ENCODE measurements at places on chromosomes 3 and 15.

- DNase-seq: no peak
Measured at GRCh38 chr15:63350178-63350621, 31.4 kb downstream of the CA12 start.

DNA sequence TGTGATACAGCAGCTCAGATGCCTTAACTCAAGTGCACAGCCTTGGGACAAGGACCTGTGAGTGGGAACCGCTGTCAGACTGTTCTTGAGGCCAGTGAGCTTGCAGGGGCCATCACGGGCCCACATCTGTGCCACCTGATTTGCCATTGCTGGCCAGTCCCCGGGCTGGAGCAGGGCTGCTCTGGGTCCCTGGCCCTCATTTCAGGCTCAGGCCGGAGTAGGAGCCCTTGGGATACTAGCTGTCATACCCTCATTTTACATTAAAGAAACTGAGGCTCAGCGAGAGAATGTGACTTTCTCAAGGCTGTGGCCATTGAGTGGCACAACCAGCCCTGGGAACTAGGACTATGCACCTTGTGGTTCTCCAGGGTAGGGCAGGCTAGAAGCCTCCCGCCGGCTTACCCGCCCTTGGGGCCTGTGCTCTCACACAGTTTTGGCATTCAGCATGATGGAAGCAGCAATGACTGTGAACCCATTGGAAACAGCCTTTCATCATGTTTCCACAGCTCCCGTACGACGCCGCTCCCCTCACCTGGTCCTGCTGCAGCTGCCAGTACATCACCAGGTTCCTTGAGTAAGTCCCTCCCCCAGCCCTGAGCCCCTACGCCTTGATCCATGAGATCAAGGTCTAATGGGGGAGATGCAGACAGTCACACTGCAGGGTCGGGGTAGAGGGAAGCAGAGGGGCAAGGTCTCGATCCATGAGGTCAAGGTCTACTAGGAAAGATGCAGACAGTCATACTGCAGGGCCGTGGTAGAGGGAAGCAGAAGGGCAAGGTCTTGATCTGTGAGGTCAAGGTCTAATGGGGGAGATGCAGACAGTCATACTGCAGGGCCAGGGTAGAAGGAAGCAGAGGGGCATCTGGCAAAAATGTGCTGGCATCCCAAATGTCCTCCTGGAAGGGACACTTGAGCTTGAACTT, 42.2 kb downstream of the GOLGA6L10 start:
- DNase-seq: no peak

- no peak for DNase-seq
Measured at GRCh38 chr3:34862456-34862855, 776.9 kb upstream of the ARPP21 start.

DNA sequence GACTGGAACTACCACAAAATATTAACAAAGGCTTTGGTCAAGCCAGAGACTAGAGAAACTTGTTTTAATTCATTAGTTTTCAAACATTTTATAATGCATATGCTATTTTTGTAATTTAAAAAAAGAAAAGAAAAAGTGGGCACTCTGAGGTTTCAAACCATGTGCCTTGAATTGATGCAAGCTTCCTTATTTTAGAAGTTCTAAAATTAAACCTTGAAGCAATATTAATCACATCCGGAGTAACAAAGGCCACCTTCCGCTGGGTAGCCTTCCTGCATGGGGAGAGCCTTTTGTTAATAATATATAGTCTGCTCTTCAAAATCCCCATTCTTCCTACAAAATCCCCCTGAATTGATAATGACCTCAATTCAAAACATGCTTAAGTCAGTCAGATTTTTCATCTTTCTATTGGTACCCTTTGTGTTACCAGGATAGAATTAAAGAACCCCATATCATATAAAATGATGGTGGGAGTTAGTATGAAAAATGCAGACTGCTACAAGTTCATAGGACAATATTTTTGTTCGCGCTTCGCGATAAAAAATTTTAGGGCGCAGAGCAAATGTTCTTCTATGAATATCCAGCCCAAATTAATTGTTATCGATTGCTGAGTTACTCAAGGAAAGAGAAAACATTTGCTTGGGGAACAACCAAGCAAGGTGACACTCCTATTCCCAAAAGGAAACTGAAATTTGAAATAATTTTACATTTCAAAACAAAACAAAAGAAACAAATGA, 30.6 kb downstream of the LDHAL6B start:
- no peak for DNase-seq

GRCh38 chr3:142213298-142213697, 12.1 kb downstream of the GK5 start:
- DNase-seq: no peak

DNA sequence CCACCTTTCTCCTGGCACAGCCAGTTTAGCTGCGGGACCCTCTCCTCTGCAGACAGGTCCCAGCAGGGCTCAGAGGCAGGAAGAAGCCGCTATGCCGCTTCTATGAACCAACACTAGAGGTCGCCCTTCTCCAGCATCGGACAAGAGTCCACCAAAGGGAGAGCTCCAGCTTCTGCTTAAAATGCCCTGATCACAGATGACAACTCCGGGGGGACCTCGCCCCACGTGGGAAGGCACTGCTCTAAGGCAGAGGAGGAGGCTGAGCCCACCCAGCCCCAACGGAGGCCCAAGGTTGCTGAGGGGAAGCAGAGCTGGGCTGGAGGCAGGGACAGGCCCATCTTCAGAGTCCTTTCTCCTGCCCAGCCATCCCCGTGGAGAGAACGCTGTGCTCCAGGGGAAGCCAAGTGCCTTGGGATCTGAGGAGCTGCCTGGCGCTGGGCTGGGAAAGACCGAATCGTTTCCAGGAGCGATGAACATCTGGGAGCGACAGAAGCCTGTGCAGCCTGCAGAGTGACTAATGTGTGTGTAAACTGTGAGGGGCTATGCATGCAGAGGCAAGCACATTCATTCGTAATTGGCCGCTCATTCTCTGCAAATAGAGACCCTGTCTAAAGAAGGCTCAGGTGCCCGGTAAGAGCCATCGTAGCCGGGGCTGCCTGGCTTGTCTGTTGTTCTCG, 43.5 kb upstream of the BDH1 start:
- DNase-seq: peak; percentile 85

DNA sequence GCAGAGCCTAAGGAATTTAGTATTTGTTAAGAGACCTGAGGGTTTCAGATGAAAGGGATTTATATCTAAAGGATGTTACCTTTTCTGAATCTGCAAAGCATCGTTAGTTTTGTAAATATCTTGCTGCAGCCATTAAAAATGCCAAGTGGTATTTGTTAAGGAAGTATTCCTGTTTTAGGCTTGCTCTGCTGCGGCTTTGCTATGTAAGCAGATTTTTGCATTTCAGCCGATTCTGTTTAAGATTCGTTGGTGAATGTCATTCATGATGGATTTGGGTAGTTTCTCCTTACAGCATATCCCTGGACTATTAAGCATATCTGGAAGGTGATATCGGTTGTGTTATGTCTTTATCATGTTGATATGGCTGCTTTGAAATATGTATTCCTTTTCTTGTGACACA, 1.0 kb downstream of the USP8 start:
- no peak for DNase-seq

GRCh38 chr3:17740721-17741141, 1.7 kb downstream of the TBC1D5 start:
- DNase-seq: peak; percentile 25

GRCh38 chr3:33401781-33402180, 38.4 kb downstream of the UBP1 start:
- DNase-seq: no peak

- DNase-seq: no peak
Measured at GRCh38 chr15:66951531-66952320, 113.7 kb upstream of the SMAD3 start.

GRCh38 chr3:73401616-73402279, 223.0 kb downstream of the PDZRN3 start:
- no peak for DNase-seq
